Stimulated activated CD4-positive, alpha-beta T cell treated with anti-CD3 and anti-CD28 coated beads, Interleukin-15, amount 100 ng/mL, for 1 hour (primary cell): ENCODE measurements at places on chromosomes 3 and 15.
A peak's percentile ranks its signal among the peaks of the same experiment; 100 is the strongest.

GRCh38 chr3:49005303-49005680, 1.9 kb upstream of the WDR6 start:
- DNase-seq = no peak

DNA sequence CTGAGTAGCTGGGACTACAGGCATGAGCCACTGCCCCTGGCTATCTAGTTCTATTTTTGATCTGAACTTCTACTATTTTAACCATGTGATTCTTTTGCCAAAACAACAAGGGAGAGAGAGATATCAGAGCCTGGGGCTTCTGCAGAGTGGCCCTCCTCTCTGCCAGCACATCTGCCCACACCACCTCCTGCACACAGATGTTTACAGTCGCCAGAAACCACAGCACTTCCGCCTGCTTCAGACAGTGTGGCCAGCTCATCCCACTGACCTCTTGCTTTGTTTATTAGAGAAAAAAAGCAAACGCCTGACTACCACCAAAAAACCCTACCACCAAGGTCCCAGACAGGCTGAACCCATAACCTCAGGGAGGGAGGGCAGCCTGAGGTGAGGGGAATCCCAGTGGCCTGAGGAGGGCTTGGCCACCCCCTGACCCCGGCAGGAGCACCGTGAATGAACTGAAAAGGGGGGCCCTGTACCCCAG, 85.9 kb upstream of the ABHD2 start:
- DNase-seq = no peak

- DNase-seq = no peak
These were observed 375.3 kb downstream of the OCA2 start for GRCh38 chr15:27723821-27724220.

DNA sequence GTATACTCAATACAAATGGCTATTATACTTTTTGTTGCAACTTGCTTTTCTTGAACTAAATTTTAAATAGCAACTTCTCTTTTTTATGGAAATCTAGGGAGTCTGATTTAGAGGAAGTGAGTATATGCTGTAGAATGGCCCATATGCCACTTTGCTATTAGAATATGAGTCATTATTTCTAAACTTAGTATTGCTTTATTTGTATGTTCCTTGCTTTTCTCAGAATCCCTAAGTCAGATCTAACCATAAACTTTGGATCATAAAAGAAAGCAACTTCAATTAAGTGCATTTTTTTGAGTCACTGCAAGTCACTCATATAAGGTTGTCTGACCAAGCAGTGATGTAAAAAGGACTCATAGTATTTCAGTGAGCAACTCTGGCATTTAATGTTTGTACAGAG, 17.5 kb upstream of the SPTSSB start:
- DNase-seq = no peak

- no peak for DNase-seq
These were observed 41.8 kb upstream of the MRPL3 start for GRCh38 chr3:131544557-131544956.

DNA sequence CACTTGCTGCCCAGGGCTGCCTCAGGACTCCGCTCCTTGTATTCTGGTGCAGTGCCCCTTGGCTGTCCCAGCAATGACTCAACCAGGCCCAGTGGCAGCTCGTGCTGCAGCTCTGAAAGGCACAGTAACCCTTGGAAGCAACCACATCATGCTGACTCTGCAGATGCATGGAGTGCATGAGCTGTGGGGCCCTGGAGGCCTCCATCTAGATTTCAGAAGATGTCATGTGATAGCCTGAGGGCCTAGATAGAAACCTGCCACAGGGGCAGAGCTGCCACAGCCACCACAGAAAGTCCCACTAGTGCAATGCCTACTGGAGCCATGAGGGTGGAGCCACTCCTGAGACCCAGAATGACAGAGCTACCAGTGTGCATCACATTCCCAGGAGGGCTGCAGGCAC, 117.1 kb upstream of the SMAD3 start:
- no peak for DNase-seq

GRCh38 chr15:45429941-45430792, 51.8 kb upstream of the GATM start:
- peak; percentile 84 for DNase-seq

GRCh38 chr15:77425104-77425503, 4.4 kb downstream of the HMG20A start:
- DNase-seq = no peak

- no peak for DNase-seq
These were observed 64.5 kb downstream of the FLNB start for GRCh38 chr3:58072763-58073130.

DNA sequence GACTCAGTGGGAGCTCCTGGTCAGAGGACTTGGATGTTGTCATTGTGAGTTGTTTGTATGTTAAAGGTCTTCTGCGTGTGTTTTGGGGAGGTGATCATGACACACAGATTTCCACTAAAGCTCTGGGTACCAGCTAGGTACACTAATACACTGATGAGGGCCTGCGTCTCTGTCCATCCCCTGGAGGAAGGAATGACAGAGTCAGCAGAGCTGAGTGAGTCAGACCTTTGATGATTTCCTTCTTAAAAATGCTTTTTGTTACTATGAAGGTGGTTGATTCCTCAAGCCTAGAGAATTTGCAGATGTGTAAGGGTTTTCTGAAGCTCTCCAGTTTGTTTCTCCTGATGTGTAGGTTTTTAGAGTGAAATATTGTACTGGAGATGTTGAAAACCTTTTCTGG, 424.1 kb upstream of the TPM1 start:
- no peak for DNase-seq
